ENCODE measurements at places on chromosomes 13 and 19.

DNA sequence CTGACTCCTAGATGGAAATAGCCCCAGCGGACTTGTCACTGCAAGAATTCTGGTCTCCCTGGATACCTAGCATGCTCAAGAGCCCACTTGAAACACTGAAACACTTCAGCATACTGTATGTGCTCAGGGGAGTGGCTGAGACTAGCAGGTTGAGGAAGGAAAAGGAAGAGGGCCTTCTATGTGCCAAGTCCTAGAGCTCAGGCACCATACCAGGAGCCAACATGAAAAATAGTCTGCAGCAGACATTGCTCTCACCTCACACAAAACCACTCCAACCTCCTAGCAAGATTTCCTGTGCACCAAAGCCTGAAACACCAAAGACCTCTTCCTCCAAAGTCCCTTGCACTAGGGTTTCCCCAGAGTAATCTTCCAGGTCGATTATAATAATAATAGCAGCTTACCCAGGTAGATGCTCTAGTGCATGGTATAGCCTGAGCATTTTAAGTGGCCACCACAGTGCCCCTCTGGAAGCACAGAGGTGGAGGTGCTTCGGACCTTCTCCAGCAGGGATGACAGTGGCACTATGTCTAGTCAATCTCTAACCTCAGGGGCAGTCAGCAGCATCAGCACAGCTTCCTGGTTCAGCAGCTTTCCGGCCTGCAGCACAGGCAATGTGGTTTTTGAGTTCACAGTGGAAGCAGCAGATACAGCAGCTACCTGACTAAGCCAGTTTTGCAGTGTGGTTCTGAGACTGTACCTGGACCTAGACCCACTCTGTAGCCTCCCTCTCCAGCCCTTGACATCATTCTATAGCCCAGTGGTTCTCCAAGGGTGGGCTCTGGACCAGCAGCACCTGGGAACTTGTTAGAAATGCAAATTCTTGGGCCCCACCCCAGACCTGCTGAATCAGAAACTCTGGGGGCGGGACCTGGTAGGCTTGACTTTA lies 45.6 kb upstream of the UBE2L5 start:
- DNase-seq: no peak

DNA sequence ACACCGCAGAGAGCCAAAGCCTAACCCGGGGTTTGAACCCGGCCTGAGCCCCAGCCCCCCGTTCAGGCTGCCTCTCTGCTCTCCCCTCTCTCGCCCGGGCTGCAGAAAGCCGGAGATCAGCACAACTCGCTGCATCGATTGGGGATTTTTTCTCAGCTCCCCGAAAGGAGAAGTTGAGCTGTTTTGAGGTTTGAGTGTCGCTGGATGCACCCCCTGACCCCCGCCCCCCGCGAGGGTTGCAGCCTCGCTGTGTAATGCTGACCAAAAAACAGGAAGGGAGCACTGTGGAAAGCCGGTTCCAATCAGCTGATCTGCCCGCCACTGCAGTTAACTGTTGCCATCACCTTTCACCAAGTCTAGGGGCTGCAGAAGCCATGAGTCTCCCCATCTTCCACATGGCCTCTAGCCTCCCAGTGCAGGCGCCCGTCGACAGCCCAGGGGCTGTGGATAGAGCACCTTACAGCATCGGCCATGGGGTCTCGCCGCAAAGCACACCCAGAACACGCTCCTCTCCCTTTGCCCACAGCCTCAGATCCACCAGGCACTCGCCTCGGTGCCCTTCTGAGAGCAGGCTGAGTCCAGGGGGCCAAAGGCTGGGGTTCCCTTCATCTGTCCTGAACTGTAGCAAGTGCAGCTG lies 34.5 kb downstream of the MYO9B start:
- DNase-seq: no peak

DNA sequence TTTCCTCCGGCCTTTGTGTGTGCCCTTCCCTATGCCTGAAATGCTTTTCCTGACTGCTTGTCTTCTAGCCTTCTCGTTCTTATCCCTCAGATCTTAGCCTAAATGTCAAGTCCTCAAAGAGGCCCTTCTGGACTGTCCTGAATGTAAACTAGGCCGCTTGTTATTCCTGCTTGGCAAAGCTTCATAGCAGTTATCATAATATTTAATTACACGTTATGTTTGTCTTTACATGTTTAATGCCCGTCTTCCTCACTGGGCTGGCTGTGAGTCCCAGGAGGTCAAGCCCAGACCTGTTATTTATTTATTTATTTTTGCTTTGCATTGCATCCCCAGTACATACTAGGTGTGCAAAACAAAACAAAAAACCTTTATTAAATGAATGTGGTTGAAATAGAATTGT lies 62.7 kb downstream of the SIPA1L3 start:
- DNase-seq: no peak

GRCh38 chr13:76937281-76937820 lies 11.0 kb upstream of the ACOD1 start:
- no peak for DNase-seq

DNA sequence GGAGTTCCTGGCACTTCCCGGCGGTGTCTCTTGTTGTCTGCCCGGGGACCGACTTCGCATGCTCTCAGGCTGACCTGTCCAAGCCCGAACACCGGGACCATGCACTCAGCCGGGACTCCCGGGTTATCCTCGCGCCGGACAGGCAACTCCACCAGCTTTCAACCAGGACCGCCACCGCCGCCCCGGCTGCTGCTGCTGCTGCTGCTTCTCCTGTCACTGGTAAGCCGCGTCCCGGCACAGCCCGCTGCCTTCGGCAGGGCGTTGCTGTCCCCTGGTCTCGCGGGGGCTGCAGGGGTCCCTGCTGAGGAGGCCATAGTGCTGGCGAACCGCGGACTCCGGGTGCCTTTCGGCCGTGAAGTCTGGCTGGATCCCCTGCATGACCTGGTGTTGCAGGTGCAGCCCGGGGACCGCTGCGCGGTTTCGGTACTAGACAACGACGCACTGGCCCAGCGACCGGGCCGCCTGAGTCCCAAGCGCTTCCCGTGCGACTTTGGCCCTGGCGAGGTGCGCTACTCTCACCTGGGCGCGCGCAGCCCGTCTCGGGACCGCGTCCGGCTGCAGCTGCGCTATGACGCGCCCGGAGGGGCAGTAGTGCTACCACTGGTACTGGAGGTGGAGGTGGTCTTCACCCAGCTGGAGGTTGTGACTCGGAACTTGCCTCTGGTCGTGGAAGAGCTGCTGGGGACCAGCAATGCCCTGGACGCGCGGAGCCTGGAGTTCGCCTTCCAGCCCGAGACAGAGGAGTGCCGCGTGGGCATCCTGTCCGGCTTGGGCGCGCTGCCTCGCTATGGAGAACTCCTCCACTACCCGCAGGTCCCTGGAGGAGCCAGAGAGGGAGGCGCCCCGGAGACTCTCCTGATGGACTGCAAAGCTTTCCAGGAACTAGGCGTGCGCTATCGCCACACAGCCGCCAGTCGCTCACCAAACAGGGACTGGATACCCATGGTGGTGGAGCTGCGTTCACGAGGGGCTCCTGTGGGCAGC lies 661 bp downstream of the FREM2 start:
- DNase-seq: no peak

DNA sequence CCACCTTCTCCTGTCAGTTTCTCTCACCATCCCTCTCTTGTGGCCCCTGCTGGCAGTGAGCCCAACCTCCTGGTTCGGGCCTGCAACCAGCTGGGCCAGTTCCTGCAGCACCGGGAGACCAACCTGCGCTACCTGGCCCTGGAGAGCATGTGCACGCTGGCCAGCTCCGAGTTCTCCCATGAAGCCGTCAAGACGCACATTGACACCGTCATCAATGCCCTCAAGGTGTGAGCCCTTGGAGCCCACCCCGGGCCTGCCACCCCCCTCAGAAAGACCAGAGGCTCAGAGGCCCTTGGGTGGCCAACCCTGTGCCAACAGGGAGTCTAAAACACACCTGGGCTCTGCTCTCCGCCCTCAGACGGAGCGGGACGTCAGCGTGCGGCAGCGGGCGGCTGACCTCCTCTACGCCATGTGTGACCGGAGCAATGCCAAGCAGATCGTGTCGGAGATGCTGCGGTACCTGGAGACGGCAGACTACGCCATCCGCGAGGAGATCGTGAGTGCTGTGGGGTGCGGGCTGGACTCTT lies 13.8 kb downstream of the FUZ start:
- DNase-seq: no peak

DNA sequence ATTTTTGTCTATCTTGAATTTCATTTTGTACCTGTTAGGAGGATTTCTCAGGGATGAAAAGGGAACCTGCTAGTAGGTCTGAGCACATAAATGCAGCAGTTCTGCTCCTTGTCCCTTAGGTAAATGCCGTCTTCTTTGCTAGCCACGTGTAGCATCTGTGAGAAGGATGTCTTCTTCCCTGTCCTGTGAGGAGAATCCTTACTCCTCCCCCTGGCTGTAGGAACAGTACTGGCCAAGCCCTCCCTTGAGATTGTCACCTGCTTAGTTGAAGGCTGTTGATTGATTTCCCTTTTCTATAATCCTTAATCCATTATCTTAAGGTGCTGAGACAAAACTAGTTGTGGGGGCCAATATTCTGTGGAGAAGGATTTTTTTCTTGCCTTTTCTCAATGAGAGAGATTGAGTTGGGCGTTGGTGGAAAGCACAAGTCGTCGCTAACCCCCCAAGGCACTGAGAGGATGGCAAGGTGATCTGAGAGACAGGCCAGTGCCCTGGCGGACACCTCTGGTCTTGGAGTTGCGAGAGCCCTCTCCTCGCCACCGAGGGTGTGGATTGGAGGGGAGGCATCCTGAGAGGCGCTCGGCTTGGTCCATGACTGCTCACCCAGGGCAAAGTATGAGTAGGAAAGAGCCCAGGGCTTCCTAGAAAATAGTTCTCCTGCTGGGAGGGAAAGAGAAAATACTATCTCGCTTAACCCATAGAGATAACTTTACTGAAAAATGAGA lies 216.7 kb downstream of the ATP8A2 start:
- DNase-seq: no peak

GRCh38 chr13:23325191-23325590 lies 108.3 kb downstream of the SACS start:
- DNase-seq: no peak

GRCh38 chr13:93646245-93646644 lies 419.6 kb downstream of the GPC6 start:
- no peak for DNase-seq

DNA sequence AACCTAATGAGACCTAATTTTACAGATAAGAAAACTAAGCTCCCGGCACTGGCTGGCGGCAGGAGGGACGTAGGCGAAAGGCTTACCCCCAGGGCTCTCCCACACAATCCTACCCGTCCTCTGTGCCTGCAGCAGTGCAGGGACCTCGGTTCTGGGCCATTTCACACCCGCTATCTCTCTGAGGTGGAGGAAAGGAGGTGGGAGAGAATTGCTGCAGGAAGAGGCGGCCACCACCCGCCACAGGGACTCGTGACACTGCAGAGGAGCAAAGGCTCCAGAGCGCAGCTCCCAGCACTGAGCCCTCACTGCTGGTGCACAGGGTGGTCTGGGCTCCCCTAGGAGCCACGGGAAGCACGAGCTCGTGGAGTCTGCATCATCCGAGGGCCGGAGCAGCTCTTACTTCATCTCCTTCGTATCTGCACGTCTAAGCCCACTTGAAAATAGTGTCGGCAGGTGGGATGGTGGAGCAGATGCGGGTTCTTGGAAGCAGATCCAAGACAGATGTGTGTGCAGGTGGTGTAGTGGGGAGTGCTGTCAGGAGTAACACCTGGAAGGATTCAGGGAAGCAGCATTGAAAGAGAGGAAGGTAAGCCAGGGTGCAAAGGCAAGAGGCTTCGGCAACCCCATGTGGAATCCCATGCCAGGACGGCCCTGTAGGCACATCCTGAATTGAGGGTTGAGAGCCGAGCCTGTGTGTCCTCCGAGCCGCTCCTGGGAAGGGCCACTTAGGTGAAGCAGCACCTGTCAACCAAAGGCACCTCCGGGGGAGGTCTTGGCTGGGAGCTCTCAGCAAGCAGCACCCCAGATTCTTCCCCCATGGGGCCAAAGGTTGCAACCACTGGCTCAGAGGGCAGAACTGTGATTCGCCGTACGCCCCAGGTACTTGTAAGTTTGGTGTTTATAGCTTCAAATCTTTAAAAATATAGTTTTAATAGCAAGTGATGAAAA lies 115.8 kb upstream of the SPACA7 start:
- no peak for DNase-seq

DNA sequence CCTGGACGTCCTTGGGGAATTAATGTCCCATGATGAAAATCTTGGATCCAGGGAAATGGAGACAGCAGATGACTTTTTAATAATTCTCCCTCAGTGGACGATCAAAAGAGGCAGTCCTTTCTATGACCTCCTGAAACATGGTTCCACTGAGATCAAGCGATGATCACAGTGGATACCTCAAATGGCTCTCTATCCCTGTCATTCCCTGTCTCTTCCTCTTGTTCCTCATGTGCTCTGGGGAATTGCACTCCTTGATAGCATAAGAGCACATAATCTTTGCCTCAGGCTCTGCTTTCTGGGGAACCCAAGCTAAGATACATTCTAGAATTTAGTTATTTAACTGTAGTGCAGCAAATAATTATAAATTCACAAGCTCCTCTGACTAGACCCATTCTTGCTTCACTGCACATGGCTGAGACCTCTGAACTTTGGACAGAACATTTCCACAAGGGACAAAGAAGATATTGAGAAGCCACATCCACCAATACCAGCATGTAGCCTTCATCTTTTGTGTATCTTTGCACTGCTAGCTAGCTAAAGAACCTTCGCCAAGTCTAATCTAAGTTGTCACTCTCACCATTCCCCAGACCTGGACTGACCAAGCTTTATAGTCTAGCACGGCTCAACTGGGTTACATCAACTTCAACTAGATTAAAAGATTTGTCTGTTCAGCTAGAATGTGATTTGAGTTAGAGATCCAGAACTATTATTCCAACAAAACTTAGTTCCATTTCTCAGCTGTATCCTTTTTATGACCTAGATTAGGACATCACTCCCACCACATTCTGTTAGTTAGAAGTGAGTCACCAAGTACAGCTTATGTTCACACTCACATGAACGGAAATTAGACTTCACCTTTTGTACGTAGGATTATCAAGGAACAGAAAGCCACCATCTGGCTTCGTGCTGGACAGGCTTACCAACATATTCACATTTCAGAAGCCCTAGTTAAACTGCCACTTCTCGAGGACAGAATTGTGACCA lies 142.7 kb downstream of the SUCLA2 start:
- no peak for DNase-seq

- DNase-seq: no peak
These were observed 13.3 kb upstream of the PSMD8 start for GRCh38 chr19:38360839-38361631.

- no peak for DNase-seq
These were observed 11.9 kb downstream of the ADAT3 start for GRCh38 chr19:1917146-1917545.
